ENCODE measurements at places on chromosomes 7 and 10.

GRCh38 chr7:133059263-133059662, 22.6 kb downstream of the CHCHD3 start:
- DNase-seq, result no peak

GRCh38 chr7:28941633-28942032, 16.5 kb downstream of the TRIL start:
- DNase-seq, result no peak

DNA sequence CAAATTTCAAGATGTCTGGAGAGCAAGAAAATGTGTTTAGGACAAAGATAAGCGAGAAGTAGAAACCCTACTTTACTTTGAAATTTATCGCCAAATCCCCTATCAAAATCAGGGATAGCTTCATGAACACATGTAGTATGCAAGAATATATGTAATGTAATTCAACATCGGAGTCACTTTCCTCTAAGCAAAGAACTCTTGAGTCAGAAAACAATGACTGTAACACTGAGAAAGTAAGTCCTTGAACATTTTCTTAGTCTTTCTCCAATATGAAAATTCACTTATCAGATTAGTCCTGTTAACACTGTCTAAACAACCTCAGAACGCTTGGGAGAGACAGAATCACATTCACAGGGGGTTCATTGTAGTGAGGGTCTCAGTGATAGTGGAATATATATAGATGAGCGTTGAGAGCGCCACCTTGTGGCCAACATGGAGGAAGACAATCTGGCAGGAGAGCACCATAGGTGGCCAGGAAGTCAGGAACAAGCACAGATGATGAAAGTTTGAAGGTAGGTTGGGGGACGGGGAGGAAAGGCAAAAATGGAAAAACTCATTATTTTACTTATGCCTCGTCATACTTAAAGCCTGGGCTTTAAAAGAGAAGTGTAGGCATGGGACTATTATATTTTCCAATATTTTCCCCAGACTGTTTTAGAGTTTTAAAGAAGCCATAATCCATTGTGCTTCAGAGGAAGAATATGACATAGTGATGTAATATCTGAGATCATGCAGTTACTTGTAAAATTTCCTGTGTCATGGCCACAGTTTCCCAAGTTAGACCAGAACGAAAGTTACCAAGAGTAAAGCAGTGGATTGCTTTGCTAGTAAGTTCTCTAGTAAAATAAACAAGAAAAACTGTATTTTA, 115.5 kb upstream of the GNAI1 start:
- peak; percentile 34 for DNase-seq

DNA sequence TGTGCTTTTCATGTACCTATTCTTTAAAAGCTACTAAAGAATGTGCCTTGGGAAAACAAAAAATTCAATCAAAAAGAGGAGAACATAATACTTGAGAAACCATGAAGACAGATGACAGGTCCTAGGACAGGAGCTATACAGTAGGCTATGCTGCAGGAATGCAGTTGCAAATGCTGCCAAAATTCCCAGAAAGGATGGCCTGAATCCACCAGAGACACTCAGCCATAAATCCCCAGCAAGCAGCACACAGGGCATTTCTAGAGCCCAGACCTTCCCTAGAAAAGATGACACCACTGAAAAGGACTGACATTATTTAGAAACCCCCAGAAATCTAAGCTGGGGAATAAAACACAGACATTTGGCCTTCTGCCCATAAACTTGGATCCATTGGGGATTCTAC, 237.3 kb downstream of the C7orf25 start:
- no peak for DNase-seq

- DNase-seq, result peak; percentile 55
Measured at GRCh38 chr10:101693978-101694673, 844 bp downstream of the FBXW4 start.

DNA sequence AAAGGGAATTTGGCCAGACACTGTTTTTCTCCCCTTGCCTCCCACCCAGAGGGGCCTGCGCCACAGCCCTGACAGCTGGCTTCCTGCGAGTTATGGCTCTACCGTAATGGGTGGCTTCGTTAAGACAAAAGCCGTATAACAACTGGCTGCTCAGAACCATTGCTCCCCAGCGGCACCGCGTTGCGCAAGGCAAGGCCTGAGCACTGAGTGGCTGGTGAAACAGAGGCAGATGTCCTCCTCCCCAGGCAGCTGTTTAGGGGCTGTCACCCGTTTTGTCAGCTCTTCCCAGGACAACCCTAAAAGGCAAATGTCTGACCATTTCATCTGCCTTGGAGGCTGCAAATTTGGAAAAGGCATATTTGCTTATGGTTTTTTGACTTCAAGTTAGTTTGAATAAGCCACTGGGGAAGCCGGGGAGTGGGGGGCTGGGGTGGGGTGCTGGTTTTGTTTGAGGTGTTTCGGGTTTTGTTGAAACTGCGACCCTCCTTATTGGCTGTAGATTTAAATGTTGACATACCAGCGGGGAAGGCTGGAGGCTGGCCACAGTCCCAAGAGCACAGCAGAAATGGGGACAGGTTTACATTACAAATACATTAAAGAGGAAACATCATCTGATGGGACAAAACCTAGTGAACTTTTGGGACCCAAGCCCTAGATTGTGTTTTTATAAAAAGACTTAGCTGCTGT, 681 bp upstream of the SPOCK2 start:
- no peak for DNase-seq

- no peak for DNase-seq
Measured at GRCh38 chr10:45040921-45041542, 40.3 kb downstream of the ZNF22 start.
